Stimulated activated CD4-positive, alpha-beta T cell treated with anti-CD3 and anti-CD28 coated beads, Interleukin-1b, Interleukin-23, amount 100 ng/mL, for 1 hour (primary cell): ENCODE measurements at places on chromosomes 5 and 9.
A peak's percentile ranks its signal among the peaks of the same experiment; 100 is the strongest.

GRCh38 chr5:62575489-62575888, 3.1 kb upstream of the LRRC70 start:
- no peak for DNase-seq

DNA sequence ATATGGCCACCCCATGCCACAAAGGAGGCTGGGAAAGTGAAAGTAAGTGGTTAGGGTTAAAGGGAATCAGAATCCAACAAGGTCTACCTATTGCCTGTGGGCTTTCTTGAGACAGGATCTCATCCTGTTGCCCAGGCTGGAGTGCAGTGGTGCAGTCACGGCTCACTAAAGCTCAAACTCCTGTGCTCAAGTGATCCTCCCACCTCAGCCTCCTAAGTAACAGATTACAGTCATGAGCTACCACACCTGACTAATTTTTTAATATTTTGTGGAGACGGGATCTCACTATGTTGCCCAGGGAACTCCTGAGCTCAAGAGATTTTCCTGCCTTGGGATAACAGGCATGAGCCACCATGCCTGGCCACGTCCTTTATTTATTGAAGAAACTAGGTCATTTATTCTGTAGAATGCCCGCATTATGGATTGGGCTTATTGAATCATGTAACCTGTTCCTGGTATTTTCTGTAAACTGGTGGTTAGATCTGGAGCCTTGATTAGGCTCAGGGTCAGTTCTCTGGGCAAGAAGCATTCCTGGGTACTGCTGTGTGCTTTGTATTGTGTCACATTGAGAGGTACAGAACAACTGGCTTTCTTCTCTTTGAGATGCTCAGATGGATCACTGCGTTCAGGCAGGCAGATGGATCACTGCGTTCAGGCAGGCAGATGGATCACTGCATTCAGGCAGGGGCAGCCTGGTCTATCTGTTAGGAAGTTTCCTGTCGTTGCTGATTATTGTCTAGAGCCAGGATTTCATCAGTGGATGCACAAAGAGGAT, 41.6 kb downstream of the ERGIC1 start:
- no peak for DNase-seq

GRCh38 chr5:153084511-153084910, 406.0 kb upstream of the GRIA1 start:
- no peak for DNase-seq

GRCh38 chr5:94618029-94618492, 343 bp downstream of the KIAA0825 start:
- no peak for DNase-seq

GRCh38 chr9:124126648-124127646, 115.4 kb downstream of the LHX2 start:
- DNase-seq, result peak; percentile 71

- DNase-seq, result no peak
Measured at GRCh38 chr9:120730654-120731514, 16.6 kb upstream of the MEGF9 start.

DNA sequence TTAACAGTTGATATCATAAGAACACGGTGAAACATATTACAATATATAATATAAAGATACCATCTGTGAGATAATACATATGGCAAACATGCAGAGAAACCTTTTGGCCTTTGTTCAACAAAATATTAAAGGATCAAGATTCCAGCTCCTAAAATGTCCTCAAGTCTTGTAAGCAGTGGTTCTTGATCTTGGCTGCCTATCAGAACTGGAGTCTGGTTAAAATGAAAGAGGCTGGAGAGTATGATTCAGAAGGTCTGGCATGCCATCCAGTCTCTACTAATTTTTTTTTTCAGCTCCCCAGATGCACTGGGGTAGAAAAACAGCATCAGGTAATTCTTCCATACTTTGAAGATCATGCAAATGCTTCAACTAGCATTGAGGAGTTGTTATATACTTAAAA, 83.2 kb downstream of the TNC start:
- no peak for DNase-seq

DNA sequence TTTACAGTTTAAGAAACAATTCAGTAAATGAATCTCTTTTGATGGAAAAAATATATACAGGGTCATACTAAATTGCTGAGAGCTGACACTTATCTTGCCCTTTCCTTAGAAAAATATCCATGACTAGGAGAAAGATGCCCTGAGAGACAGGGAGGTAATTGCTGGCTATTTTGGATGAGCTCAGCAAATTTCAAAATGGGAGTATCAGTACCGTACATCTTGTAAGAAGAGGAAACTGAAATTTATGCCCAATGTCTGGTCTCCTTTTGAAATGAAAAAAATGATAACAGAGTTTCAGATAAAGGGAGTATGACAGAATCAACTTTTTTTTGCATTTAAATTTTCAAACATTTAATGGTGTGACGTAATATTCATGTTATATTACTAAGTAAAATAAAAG, 415.8 kb upstream of the CDH10 start:
- no peak for DNase-seq

GRCh38 chr5:133269691-133270090, 217.9 kb downstream of the HSPA4 start:
- no peak for DNase-seq

GRCh38 chr9:36991516-36992134, 42.4 kb downstream of the PAX5 start:
- DNase-seq, result no peak

DNA sequence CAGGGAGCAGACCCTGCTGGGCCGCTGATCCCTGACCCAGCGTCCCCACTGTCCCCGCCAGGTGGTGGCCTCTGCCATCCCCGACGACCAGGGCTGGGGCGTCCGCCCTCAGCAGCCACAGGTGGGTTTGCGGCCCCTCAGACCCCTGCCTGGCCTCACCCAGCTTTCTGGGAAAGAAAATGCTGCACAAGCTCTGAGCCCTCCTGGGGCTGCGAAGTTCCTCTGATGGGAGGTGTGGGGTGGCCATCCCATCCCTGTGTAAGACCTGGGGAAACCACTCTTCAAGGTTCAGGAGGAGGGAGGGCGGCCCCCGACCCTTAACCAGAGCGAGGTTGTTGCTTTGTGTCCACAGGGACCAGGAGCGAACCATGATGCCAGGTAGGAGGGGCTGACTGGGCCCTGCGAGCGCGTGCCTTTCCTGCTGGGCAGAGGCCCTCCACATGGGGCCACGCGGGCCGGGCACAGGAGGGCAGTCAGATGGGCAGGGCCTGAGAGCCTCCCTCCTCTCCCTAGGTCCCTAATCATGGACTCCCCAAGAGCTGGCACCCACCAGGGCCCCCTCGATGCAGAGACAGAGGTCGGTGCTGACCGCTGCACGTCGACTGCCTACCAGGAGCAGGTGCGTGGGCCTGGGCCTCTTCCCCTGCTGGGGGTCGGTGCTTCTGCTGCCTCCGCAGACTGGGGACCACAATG, 7.7 kb downstream of the NOXA1 start:
- DNase-seq, result no peak

DNA sequence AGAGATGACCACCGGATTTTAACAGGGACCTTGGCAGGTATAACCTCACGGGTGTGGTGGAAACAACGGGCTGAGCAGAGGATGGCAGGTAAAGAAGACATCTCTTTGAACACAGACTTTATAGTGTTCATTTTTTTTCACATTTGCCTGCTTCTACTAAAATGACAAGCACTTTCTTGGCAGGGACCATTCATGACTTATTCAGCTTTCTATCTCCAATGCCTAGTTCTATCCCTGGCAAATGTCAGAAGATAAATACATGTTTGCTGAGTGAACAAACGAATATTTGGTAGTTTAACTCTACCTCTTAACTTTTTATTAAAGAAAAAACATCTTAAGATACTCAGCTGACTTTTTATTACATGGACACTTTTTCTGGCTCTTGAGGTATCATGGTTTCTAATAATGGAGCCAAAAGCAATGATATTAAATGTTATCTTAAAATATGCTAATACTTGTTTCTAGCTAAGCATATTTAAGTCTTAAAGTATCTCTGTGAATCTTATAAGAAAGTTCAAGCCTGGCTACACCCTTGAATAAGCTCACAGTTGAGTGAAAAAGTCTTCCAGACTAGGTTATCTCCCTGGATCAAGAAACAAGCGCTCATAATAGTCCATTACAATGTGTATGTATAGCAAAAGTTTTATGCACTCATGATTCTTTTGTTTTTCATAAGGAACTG, 8.5 kb downstream of the ELL2 start:
- no peak for DNase-seq

DNA sequence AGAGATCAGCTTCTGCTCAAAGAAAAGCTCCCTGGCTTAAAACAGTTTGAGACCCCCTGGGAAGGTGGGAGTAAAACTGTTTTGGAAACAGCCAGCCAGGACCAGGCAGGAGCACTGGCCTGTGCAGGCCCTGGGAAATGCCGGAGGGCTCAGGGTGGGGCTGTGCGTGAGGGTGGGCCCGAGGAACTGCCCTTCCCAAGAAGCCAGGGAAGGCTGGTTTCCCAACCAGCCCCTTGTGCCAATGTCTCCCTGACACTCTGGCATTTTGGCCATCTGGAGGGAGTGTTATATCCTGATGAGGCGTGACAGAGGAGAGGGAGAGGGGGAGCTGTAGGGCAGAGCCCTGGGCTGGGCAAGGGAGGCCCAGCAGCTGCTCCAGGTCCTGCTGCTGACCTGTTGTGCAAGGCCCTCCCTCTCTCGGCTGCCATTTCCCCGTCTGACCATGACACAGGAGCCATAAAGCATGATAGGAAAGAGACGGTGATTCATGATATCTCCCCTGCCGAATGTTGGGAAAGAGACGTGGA, 16.1 kb downstream of the OLFML2A start:
- DNase-seq, result no peak

GRCh38 chr5:103458497-103459040, 104.0 kb downstream of the NUDT12 start:
- DNase-seq, result no peak

DNA sequence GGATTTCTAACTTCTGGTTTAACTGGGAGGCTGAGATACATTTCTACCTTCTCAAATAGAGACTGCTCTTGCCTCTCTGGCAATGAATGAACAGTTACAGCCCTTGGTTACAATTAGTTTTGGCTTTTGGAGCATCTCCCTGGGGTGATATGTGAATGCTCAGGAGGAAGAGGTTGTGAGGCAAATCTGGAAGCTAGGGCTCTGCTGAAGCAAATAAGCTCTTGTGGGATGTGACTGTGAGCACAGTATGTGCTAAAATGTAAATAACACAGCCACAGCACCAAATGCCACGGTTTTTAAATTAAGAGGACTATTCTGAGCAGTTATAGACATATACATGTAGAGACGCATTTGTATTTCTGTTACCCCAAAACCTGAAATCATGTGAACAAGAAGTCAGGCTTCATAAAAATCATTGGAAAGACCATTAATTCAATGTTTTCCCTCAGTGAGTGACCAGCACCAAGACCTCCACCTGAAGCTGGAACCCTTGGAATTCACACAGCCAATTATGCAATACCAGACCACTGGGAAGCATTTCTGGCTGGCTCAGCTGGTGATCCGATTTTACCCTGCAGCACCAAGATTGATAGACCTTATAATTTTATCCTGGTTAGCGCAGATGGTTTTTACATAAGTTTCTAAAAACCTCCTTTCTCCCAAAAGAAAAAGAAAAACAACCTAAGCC, 3.0 kb upstream of the SLC44A1 start:
- DNase-seq, result no peak

GRCh38 chr9:122420315-122420714, 49.5 kb downstream of the PTGS1 start:
- no peak for DNase-seq

GRCh38 chr9:27194401-27195091, 85.5 kb downstream of the TEK start:
- DNase-seq, result no peak

- no peak for DNase-seq
Measured at GRCh38 chr5:73436535-73437100, 12.0 kb downstream of the FOXD1 start.

- no peak for DNase-seq
Measured at GRCh38 chr9:119453980-119454379, 84.7 kb upstream of the BRINP1 start.

DNA sequence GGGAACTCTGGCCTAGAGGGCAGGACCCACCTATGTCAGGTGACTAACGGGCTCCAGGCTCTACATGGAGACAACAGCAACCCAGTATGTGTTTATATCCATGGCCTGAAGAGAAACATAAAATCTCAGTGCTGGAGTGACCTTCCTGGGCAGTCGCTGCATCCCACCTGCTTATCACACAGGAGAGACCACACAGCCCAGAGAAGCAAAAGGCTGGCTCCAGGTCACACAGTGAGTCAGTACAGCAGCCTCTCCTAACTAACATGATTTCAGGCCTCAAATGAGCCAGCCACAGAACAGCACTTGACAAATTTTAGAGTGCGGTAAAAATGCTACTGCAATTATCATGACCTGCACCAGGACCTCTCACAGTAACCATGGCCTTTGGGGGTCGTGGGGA, 54.0 kb upstream of the TGFBR1 start:
- DNase-seq, result no peak

GRCh38 chr9:127608104-127608966, 3.7 kb upstream of the STXBP1 start:
- DNase-seq, result peak; percentile 47

DNA sequence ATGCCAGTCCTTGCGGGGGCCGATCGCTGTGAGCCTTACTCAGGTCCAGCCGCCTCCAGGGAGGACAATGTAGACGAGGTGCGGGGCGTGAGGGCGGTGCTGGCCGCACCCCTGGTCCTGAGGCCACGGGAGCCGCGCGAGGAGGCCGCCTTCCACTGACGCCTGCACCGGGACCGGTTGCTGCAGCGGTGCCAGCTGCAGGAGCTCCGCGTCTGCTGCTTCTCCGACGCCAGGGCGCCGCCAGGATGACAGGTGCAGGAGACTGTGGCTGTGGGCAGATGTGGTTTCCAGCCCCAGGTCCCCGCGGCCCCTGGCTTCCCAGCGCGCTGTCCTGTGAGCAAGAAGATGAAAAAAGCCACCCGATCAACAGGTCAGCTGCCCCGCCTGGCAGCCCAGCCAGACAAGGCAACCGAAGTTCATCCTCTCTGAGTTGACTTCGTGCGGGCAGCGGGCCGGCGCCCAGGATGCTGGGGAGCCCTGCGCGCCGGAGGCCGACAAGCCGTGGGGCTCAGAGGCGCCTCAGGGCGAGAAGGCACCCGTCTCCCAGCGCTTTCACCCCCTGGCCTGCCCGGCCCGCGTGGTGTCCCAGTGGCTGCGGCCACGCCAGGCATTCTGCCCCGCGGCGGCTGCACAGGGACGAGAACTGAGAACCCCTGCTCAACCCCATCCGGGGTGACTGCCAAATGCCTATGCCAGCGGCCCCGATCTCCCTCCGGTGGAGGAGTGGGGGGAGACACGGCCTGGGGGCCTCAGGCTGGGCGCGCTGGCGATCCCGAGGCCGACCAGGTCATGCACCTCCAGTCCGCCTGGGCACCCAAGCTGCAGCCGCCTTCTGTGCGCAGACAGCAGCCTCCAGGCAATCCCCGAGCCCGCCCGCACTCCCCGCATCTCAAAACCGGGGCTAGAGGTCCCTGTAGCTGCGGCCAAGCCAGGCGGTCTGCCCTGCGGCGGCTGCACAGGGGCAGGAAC, 43.4 kb upstream of the BICD2 start:
- no peak for DNase-seq
